ENCODE measurements at places on chromosomes 3 and 15.
A peak's percentile ranks its signal among the peaks of the same experiment; 100 is the strongest.

GRCh38 chr15:63587527-63587926, 9.7 kb upstream of the FBXL22 start:
- DNase-seq, result no peak

GRCh38 chr3:149299938-149300801, 33.3 kb downstream of the TM4SF18 start:
- DNase-seq, result peak; percentile 99

GRCh38 chr15:51405693-51406523, 64.5 kb downstream of the GLDN start:
- no peak for DNase-seq

GRCh38 chr15:100661156-100661555, 58.8 kb downstream of the ASB7 start:
- DNase-seq, result no peak

GRCh38 chr3:51353131-51353530, 32.0 kb upstream of the MANF start:
- no peak for DNase-seq

DNA sequence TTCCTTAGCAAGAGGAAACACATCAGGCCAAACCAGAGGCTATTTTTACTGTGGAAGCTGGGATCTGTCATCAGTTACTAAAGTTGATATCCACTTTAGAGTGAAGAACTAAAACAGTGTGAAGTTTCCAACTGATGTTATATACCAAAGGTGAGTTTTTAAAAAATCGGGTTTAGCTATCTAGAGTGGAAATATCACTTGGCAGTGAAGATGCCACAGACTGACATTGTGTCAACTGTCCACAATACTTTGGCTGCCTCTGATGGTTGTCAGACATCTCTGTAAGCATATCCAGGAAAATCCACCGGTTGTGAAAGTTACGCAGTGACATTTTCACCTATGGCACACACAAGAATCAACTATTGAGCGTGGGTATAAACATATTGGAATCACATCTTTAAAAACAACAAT, 9.2 kb downstream of the ZIC1 start:
- no peak for DNase-seq

GRCh38 chr3:140316868-140317400, 360.9 kb upstream of the TRIM42 start:
- DNase-seq, result no peak

DNA sequence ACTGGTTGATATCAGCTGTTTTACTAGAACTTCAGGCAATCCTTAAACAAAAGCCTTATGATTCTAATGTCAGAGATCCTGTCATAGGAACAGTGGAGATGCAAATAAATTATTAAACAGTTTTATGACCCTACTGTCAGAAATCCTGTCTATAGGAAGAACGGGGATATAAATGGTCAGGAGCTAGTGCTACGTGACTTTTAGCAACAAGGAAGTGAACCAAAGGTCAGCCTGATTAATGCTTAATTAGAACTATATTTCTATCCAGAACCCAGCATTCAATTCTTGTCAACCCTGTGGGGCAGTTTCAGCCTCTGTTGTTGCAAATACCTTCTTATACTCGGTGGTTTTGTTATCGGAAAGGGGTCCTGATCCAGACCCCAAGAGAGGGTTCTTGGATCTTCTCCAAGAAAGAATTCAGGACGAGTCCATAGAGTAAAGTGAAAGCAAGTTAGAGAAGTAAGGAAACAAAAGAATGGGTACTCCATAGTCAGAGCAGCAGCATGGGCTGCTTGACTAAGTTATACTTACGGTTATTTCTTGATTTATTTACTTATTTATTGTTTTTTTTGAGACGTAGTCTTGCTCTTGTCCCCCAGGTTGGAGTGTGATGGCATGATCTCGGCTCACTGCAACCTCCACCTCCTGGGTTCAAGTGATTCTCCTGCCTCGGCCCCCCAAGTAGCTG, 59.9 kb upstream of the RNU6-1 start:
- DNase-seq, result peak; percentile 7

- no peak for DNase-seq
Observed at GRCh38 chr3:75894234-75894633, 108.9 kb upstream of the ZNF717 start.

- no peak for DNase-seq
Observed at GRCh38 chr15:85763157-85763556, 31.6 kb downstream of the KLHL25 start.

GRCh38 chr15:93347986-93348385, 259.0 kb upstream of the RGMA start:
- no peak for DNase-seq

DNA sequence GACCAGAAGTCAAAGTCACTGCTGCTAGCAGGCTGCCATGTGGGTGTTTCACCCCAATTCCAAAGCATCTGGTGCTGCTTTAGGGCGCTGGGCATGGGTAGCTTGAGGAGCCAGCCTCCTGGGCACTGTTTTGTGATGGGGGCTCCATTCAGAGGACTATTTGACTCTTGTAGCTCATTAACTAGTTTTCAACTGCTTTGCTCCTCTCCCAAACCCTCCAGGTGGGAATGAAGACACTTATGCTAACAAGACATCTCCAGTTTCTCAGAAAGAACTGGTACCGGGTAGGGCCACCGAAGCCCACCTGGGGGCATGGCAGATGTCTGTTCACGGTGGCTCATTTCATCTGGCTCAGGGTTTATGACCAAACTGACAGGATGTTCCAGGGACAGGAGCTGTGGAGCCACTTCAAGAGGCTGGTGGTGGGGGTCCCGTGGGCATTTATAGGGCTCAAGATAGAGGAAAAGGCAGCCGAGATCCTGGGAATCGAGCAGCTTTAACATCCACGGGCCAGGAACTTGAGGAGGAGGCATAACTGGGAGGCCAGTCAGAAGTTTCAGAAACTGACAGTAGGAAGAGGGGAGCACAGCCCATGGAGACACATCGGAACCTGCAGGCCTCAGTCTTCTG, 17.7 kb downstream of the AMOTL2 start:
- no peak for DNase-seq

GRCh38 chr15:29568840-29569532, 253.3 kb downstream of the TJP1 start:
- no peak for DNase-seq

DNA sequence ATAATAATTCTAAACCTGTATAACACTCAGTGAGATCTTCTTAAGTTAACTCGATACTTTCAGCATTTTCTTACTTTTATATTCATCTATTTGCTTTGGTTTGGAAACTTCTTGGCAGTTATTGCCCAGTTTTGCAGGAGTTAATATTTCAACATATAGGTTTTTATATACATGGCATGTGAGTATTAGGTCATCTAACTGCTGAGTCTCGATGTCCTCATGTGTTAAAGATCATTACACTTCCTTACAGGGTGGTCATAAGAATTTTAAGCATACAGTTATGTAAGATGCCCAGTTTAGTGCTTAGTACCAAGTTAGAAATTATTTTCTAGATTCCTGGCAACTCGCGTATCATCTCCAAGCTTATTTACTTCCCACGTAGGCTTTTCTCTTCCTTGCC, 62.9 kb downstream of the TMEM39A start:
- DNase-seq, result no peak

DNA sequence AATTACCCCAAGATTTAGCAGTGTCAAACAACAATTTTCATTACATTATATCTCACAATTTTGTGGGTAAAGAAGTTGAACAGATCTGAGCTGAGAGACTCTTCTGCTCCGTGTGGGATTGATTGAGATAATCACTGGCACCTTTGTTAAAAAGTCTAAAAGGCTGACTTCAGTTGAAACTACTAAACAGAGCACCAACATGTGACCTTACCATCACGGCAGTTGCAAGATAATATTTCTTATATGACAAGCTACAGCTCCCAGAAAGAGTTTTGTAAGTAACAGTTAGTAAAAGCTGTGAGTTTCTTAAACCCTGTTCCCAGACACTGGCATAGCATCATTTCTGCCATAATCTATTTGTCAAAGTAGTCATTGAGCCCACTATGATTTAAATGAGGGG, 25.0 kb downstream of the CGGBP1 start:
- DNase-seq, result no peak

DNA sequence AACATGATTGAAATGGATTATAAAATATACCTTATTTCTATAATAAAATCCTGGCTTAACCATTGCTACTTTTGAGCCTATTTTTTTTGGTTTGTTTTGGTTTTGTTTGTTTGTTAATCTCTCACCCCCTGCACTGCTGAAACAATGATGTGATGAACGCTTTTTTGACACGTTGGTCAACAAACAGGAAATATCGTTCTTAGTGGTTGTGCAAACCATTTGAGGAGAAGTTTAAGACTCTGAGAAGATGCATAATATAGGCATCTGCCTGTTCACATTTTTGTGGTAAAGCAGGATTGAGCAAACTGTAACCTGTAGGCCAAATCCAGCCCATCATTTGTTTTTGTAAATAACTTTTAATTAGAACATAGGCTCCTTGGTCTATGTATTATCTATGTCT, 75.5 kb upstream of the MDFIC2 start:
- no peak for DNase-seq

DNA sequence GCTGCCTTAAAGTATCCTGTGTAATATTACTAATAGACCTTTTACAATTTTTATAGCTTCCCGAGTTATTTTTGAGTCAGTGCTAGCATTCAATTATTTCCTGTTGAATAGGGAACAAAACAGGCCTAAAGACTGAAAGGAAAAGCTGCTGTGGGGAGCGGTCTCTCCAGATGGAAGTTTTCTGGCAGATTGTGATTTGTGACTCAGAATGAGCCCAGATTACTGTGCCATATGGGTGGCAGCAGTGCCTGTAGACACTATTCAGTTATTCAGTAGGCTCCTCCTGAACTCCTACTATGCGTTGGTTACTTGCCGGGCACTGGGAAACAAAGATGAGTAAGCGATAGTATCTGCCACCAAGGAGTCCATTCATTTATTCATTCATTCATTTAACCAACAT, 211.8 kb downstream of the CHST2 start:
- no peak for DNase-seq

GRCh38 chr15:80464951-80465625, 60.9 kb downstream of the ARNT2 start:
- no peak for DNase-seq

DNA sequence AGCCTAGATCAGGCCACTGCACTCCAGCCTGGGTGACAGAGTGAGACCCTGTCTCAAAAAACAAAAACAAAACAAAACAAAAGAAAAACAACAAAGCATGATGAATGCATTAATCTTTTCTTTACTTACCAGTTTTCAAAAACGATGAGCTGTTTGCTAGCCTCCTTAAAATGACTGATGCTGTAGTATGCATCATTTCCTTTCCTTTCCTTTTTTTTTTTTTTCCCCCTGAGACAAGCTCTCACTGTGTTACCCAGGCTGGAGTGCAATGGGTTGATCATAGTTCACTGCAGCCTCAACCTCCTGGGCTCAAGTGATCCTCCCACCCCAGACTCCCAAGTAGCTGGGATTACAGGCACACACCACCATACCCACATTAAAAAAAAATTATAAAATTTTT, 202.0 kb downstream of the ADAMTSL3 start:
- no peak for DNase-seq

DNA sequence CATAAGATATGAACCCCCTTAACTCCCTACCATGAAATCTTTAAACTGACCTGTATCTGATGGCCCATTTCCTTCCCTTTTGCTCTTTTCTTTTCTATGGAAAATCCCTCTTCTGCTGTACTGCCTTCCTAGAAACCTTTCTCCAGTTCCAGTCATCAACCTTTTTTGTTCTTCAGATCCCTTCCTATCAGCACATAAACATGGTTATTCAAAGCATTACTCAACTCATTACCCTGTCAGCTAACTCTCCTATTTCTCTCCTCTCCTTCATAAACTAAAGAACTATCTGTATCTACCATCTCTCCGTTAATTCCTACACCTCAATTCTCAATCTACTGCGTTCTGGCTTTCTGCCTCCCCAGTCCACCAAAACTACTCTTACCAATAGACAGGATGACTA, 13.0 kb downstream of the TERC start:
- DNase-seq, result no peak

GRCh38 chr3:180408654-180409053, 193.3 kb upstream of the TTC14 start:
- DNase-seq, result peak; percentile 66

DNA sequence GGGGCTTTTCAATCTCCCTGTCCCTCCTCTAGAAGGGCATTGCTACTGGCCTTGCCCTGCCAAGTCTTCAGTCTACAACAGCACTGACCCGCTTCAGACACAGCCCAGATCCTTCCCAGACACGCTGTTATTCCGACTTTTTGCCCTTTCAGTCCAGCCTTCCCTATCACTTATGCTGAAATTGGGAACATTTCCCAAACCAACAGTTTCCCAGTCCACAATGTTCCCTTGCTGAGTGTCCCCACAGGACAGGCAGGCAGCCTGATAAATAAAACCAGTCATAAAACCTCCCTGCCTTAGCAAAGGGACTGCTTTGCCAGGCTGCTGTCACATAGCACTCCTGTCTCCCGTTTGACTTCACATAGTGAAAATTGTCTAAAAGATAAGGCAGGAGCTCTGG, 43.5 kb downstream of the GOLGA6L2 start:
- DNase-seq, result no peak

GRCh38 chr15:69861331-69862171, 236.2 kb downstream of the TLE3 start:
- DNase-seq, result peak; percentile 26

- peak; percentile 82 for DNase-seq
Observed at GRCh38 chr3:193732391-193732790, 139.4 kb downstream of the OPA1 start.

GRCh38 chr15:66287461-66288057, 5.8 kb upstream of the DIS3L start:
- no peak for DNase-seq

DNA sequence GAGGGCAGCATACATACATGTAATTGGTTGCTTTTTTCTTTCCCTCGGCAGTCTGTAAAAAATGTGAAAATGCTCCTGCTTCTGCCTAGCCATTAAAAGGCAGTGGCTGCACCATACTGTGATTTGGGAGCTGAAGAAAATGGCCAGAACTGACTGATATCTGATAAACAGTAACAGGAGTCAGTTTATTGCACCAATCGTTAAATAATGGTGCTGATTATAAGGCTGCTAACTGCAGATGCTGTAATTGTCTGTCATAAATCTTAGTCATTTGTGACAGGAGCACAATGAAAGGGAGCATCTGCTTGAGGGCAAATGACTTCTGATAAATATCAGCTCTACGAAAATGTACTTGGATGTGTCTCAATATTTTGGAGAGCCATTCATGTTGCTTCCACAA, 263.1 kb upstream of the DNAJC19 start:
- DNase-seq, result no peak

- peak; percentile 27 for DNase-seq
Observed at GRCh38 chr3:59386165-59386564, 336.3 kb upstream of the CFAP20DC start.

DNA sequence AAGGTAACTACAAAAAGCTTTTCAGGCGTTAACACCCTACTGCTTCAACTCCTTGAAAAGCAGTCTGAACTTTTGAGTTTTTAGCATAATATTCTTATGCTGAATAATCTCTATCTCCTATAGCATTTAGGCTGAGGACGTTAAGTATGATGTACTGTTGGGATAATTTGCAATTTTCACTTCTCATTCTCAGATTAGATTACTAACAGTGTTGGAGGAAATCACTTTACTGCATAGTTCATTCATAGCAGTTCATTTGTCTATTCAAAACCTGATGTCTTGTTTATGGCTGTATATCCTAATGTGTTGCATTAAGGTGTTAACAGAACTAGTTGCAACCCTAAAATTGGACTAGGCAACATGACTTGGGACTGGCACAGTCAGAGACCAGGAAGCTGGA, 983.1 kb downstream of the FHIT start:
- no peak for DNase-seq

- peak; percentile 93 for DNase-seq
Observed at GRCh38 chr3:14410503-14411165, 8.2 kb downstream of the SLC6A6 start.
